ENCODE measurements at places on chromosomes 12 and 14. TPM values are rescaled to one million over a fixed set of nuclear protein-coding genes. Genes with fewer than 3 reads are reported as not detected.

Gene GPR132
- 1.3 TPM for total RNA-seq

Gene CELA1
- total RNA-seq = not detected

Gene HAL
- 0.27 TPM for total RNA-seq

Gene GDF3
- total RNA-seq = not detected

Gene EML5
- total RNA-seq = 0.25 TPM

Gene OR4E2
- total RNA-seq = not detected

Gene PLEKHA5
- 62.5 TPM for total RNA-seq

Gene MMP17
- 0.47 TPM for total RNA-seq

Gene MIP
- total RNA-seq = not detected

Gene SALL2
- 4.2 TPM for total RNA-seq

Gene AVPR1A
- 1.9 TPM for total RNA-seq

Gene ACACB
- total RNA-seq = 177 TPM

Gene NIN
- 21.3 TPM for total RNA-seq

Gene LTBR
- total RNA-seq = 32.9 TPM
